ENCODE measurements at places on chromosomes 7 and 10.

- no peak for DNase-seq
Measured at GRCh38 chr7:71506822-71507221, 374.9 kb downstream of the GALNT17 start.

DNA sequence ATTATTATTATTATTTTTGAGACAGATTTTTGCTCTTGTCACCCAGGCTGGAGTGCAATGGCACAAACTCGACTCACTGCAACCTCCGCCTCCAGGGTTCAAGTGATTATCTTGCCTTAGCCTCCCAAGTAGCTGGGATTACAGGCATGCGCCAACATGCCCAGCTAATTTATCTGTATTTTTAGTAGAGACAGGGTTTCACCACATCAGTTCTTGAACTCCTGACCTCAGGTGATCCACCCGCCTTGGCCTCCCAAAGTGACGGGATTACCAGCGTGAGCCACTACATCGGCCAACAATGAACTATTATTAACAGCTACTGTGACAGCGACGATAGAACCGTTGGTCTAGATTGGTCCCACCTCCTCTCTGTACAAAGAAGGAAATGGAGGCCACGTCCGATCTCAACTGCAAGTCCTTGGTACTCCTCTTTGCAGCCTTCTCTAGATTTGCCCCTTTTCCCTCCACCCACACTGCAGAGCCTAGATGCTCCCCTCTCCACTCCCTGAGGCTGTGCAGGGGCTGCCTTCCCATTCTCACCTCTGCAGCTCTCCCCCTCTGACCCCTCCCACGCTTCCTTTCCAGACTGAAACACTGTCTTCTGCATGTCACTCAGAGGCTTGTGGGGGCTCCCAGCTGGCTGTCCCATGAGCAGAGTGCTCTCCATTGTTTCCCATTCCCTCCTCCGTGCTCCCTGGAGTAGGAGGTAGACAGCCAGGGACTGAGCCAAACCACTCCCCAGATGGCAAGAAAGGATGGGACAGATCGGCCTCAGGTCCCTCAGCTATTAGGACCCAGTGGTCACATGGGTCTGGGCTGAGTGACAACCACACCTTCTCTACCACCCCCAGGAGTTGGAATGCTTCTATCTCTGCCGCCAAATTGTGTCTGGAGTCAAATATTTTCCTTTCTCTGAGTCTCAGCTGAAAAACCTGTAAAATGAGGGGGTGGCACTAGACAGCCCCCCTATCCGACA, 2.3 kb downstream of the LOXL4 start:
- DNase-seq: no peak

GRCh38 chr10:77348751-77349150, 288.9 kb downstream of the KCNMA1 start:
- DNase-seq: no peak

GRCh38 chr7:147818317-147818716, 772.2 kb upstream of the C7orf33 start:
- no peak for DNase-seq

GRCh38 chr10:67976292-67977245, 92.1 kb downstream of the SIRT1 start:
- DNase-seq: no peak

DNA sequence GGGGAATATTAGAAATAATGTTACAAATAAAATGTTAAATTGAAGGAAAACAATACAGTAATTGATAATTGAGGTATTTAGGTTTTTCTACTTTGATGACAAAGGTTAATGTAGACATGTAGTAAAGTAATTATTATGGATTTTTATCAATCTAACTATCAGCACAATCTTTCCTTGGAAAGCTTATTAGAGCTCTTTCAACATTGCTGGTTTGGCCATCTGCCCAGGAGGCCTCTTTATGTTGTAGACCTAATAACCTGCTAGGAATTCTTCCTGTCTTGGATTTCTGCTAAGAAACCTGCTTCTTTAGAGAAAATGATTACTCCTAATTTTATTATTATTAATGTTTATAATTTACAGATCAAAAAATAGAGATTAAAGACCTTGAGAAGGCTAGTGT, 78.9 kb downstream of the CHRM2 start:
- DNase-seq: no peak

GRCh38 chr7:2508327-2509215, 11.0 kb upstream of the LFNG start:
- no peak for DNase-seq

- DNase-seq: no peak
Measured at GRCh38 chr10:78764436-78764835, 304.3 kb upstream of the ZMIZ1 start.

DNA sequence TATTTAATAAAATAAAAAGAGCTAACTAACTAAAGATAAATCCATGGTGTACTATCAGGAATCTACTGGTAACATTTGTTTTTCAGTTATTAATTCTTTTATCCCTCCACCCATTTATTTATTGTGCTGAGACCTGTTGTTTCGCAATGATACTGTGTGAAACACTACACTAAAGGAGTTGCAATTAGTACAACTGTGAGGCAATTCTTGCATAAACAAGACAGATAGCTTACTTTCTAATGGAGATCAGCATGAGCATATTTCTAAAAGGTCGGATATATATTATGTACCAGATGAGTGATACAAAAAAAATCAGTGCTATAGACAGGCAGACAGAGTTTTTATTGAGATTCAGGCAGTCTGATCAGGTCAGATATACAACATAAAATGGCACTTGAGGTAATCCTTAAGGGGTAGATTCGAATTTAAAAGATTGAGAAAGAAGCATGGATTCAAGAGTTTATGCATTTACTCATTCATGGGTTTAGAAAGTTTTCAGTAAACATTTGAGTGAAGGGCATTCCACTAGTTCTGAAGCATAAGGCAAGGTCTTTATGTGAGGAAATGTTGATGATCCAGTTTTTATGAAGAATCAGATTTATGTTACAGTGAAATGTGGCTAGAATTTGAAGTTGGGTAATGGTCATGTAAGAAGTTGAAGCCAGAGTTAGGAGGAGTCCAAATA, 147.6 kb downstream of the POLR1F start:
- no peak for DNase-seq

- no peak for DNase-seq
Measured at GRCh38 chr7:100789055-100789454, 38.3 kb downstream of the EPHB4 start.

- peak; percentile 8 for DNase-seq
Measured at GRCh38 chr7:100483722-100484672, at the start of gene NYAP1. TSS of gene NYAP1 (plus strand) at chr7:100483927. CDS start at chr7:100485312, 1,385 bp downstream.

DNA sequence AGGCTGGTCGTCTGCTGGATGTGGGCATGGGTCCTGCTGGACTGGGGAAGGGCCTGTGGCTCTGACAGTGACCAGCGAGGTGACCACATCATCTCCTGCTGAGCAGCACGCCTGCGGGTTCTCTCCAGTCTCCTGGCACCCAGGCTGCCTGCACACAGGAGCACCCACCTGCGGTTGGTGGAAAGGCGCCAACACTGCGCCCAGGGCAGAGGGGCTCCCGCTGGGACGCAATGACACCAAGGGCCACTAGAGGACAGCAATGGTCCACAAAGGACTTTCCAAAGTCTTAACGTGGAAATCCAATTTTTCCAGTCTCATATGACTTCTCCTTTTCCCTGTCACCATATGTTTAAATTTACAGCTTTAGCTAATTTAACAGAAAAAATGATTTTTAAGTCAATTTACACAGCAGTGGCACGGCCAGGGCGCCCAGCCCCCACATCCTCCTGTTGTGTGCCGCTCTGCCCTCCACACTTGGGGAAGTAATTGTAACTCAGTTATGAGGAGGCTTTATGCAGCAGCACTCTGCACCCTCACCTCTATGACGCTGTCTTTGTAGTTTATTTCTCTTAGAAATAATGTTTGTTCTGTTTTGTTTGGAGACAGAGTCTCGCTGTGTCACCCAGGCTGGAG, 38.1 kb downstream of the CFAP46 start:
- DNase-seq: no peak

DNA sequence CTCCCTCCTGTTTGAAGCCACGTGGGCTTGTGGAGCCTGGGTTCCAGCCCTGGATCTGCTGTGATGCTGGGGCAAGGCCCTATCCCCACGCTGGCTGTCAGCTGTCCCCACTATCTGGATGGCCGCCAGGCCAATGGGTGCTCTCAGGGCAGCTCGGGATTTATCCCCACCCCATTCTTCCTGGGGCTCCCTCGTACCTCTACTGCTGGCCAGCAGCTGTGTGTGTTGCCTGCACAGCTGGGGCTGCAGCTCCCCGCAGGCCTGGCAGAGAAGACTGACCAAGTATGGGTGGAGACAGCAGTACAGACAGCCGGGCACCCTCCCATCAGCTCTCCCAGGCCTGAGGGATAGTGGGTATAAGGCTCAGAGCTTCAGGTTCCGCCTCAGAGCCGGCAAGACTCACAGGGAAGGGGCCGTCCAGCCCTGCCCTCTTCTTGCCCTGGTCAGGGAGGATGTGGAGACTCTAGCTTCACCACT, 13.6 kb downstream of the CLIP2 start:
- no peak for DNase-seq

GRCh38 chr7:100360135-100360854, 2.4 kb downstream of the PILRB start:
- no peak for DNase-seq

- DNase-seq: no peak
Measured at GRCh38 chr7:3260401-3260715, 40.7 kb upstream of the SDK1 start.

- no peak for DNase-seq
Measured at GRCh38 chr10:85235258-85235657, 906.9 kb downstream of the CCSER2 start.

DNA sequence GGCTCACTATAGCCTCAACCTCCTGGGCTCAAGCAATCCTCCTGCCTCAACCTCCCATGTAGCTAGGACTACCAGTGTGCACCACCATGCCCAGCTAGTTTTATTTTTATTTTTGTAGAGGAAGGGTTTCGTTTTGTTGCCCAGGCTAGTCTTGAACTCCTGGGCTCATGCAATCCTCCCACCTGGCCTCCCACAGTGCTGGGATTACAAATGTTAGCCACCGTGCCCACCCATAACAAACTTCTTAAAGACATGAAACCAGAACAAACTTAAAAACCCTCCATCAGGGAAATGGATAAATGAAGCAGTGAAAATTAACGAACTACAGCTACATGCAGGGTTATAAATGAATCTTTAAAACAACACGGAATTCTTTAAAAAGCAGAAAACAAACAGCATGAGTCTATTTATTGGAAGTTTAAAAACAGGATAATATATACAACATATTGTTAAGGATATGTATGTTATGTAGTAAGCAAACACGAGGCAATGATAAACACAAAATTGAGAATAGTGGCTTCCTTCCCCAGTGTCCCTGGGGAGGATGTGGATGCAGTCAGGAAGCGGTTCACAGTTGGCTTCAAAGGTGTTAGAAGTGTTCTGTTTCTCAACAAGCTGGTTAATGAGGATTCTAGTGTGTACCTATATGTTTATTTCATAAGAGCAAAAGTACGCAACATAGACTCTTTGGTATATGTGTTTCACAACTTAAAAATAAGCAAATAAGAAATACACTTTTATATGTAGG, 128.2 kb upstream of the IMMP2L start:
- DNase-seq: no peak

DNA sequence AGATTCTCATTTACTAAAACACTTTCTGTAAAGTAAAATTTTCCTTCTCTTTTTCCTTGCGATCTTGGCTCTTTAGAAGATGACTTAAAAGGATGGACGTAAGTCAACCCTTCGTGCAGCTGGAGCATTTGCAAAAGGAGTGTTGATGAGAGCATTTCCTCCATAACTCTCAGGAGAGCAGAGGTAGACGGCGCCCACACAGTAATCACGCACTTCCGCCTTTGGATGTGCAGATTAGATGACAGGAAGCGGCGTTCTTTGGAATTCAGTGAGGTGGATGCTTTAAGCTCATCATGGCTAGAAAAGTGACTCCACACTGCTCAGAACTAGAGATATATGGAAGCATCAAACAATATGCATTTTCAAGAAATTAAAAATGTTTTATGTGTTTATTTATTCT, 43.0 kb upstream of the NPS start:
- DNase-seq: no peak

- DNase-seq: no peak
Measured at GRCh38 chr7:71801976-71802375, 610.2 kb downstream of the CALN1 start.

DNA sequence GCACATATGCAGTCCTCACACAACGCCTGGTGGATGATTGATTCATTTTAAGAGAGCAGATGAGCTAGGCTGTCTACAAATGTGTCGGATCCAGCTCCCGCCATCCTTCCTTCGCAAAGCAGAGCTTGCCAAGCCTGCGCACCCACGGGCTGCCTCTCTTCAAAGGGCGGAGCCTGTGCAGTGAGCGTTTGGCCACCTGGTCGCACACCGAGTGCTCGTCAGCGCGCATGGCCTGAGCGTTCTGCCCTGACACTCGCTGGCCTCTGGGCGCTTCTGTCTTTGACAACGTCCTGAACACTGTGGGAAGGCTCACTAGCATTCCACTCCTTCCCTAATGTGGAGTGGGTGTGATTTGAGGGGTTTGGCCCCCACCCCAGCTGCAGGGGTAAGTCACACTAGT, 47.1 kb upstream of the TMEM72 start:
- DNase-seq: no peak
